Right lobe of liver (tissue), 6 donors: ENCODE measurements at places on chromosomes 3 and 15.

GRCh38 chr3:186193534-186194450 lies 84.9 kb upstream of the ETV5 start:
- no peak for DNase-seq

DNA sequence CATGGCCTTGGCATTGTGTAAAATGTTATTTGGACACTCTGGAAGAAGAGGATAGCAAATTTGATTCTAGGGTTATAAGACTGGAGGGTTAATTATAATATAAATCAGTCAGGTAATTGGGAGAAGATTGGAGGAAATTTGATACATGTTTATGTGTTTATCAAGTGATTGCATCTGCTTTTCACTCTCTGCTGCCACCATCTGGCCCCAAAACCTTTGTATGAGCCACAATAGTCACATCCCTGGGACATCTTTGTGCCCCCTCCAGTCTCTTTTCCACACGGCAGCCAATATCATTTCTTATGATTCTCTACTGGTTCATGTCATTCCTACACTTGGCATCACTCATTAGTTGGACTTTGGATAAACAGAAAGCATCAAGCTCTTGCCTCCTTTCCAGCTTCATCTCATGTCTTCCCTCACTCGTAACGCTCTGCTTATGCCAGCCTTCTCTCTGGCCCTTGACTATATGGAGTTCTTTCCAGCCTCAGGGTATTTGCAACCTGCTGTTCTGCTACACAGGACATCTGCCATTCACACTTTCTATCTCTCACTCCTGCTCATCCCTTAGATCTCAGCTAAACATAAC lies 602.3 kb upstream of the SUCLG2 start:
- DNase-seq: no peak

- no peak for DNase-seq
Observed at GRCh38 chr3:132284781-132285619, 32.2 kb upstream of the ACP3 start.

- DNase-seq: no peak
Observed at GRCh38 chr3:38613426-38613825, 36.1 kb downstream of the SCN5A start.

- DNase-seq: no peak
Observed at GRCh38 chr15:62841891-62842559, 200.5 kb upstream of the TPM1 start.

GRCh38 chr15:36110659-36110993 lies 468.8 kb upstream of the CDIN1 start:
- DNase-seq: no peak

- no peak for DNase-seq
Observed at GRCh38 chr3:160568989-160569388, 3.6 kb upstream of the KPNA4 start.

- no peak for DNase-seq
Observed at GRCh38 chr3:98012979-98013378, 22.1 kb downstream of the GABRR3 start.

DNA sequence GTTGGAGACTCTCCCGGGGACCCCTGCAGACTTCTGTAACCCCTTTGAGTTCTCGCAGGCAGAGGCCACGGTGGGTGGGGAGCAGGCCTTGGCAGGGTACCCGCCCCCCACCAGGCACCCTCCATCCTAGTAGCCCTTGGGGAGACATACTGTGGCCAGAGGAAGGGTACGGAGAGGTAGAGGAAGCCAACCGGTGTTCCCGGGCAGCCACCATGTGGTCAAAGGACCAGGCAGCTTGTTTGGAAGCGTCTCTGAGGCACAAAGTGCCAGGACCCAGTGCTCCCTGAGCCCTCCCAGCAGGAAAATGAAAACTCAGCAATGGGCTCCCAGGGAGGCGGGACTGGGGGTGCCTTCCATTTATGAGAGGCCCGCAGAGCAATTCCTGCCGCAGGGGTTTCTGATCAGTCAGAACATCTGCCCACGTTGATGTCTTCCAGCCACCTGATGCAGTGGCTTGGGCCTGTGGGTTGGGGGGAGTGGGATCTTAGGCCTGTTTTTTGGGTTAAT lies 53.0 kb upstream of the CGNL1 start:
- no peak for DNase-seq

DNA sequence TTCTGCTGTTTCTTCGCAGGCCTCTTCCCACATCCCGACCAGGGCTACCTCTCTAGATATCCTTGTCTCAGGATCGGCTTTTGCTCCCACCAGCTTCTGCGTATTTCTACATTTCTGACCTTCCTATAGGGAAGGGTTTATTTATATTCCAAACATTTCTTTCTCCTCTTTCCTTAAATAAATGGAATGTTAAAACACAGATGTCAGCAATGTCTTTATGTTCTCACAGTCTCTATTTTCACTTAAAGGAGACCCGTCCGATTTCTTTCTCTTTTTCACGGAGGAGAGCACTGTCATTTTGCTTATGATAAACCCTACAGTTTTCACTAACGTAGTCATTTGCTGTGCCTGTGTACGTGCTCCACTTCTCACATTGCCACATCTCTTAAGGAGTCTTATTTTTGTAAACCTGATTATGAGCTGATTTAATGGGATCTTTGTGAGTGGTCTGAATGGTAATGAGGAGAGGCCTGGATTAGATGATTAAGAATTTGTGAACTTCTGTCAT lies 630 bp downstream of the KIF15 start:
- DNase-seq: no peak

- DNase-seq: no peak
Observed at GRCh38 chr15:51086409-51086808, 8.3 kb downstream of the TNFAIP8L3 start.

- peak; percentile 83 for DNase-seq
Observed at GRCh38 chr3:137970914-137971831, 38.8 kb upstream of the CLDN18 start.

- DNase-seq: no peak
Observed at GRCh38 chr3:41018855-41019254, 180.4 kb upstream of the CTNNB1 start.

DNA sequence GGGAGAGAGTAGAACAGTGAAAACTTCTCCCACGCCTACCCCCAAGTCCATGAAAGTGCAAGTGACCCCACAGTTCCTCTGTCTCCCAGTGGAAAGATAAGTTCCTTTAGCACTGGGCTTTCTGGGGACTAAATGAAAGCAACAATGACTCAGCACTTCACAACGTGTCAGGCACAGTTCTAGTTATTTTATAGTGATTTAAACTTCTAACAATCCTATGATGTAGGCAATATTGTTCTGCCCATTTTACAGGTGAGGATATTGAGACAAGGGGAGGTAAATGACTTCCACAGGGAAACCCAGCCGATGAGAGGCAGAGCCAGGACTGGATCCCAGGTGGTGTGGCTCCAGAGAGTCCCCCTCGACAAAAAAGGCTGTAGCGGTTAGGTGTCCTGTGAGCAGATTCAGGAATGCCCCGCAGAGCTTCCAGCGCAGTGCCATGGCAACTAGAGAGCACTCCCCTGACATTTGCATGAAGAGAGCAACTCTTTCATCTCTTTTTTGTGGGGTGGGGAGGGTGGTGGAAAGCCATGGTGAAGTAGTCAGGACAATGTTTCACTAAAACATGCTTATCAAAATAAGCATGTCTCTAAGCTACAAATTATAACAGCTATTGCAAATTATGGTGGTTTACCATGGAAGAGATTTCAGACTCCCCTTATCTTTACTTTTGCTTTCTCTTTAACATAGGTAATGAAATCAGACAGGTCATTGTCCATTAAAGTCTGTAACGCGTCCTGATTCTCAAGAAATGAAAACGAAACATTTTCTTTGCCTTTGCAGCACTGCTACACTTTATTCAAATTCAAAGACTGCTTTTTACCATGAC lies 62.1 kb downstream of the NR2F2 start:
- DNase-seq: no peak

GRCh38 chr3:11509173-11510000 lies 134.3 kb downstream of the VGLL4 start:
- DNase-seq: peak; percentile 63

- no peak for DNase-seq
Observed at GRCh38 chr15:74696398-74696729, 540 bp upstream of the EDC3 start.

DNA sequence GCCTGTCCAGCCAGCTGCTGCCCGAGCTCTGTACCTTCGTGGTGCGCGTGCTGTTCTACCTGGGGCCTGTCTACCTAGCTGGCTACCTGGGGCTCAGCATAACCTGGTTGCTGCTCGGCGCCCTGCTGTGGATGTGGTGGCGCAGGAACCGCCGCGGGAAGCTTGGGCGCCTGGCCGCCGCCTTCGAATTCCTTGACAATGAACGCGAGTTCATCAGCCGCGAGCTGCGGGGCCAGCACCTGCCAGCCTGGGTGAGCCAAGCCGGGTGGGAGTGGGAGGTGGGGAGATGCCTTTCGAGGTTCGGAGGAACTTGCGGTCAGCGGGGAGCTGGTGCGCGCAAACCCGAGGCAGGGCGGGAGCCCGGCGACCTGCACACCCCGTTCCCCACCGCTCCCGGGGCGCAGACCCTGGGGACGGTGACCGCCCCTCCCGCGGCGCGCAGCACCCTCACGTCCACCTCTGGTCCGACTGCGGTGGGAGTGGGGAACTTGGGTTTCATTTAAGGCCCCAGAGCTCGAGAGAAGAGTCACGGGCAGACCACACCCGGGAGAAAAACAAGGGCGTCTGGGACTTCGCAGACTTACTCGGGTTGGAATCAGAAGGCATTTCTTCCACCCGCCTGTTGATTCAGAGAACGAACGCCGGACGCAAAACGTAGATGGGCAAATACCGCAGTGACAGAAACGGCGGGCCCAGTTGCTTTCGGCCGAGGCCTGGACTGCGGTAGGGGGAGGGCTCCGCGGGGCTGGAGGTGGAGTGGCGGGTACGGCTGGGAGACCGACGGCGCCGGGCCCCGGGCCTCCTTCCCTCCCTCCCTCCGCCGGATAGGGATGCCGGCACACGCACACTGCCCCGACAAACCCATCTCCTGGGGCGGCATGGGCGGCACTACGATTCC lies 708 bp downstream of the ESYT3 start:
- DNase-seq: no peak

DNA sequence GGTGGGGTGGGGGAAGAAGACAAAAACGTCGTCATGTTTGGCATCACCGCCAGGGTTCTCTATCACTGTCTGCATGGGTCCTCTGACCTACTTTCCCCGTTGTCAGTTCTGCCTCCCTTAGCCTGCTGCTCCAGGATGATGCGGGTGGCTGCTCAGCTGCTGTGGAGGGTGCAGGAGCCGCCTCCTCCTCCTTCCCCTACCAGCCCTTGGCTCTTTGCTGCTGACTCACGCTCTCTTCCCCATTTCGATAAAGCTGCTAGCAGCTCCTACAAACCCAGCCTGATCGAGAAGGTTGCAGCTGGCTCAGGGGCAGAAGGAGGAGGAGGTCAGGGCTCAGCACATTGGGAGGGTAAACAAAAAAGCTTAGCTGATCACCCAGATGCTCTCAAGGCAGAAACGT lies 49.5 kb upstream of the SEC13 start:
- DNase-seq: no peak

GRCh38 chr3:50961386-50961785 lies 286.7 kb downstream of the DOCK3 start:
- DNase-seq: no peak

DNA sequence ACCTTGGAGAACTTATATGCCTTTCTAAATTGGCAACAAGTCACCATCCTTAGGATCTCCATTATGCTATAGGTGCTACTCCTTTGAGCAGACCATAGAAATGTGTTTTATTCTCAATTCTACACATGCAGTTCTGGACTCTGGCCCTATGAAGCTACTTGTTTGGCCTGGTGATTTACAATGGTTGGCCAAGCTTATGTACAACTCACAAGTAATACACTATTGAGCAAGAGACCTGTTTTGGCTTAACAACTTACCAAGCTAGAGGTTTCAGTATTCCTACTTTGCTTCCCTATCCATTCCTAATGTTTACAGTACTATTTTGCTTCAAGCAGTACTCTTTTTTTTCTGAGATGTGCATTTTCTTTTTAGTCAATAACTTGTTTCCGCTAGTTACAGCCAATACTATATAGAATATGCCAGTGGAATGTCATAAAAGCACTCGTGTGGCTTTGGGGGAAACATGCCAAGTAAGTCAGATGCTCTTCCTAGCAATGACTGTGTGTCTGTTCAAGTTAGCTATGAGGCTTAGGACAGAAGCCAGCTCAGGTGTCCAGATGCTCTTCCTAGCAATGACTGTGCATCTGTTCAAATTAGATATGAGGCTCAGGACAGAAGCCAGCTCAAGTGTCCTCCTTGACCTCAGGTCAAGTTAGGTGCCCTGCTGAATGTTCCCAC lies 174.9 kb upstream of the SEMA6D start:
- DNase-seq: no peak

GRCh38 chr3:45003859-45004258 lies 22.2 kb upstream of the CLEC3B start:
- DNase-seq: no peak

- no peak for DNase-seq
Observed at GRCh38 chr3:140695361-140696061, 17.6 kb downstream of the TRIM42 start.

- no peak for DNase-seq
Observed at GRCh38 chr3:3806856-3807255, 7.6 kb downstream of the LRRN1 start.
